ENCODE measurements at places on chromosomes 5 and 9.

DNA sequence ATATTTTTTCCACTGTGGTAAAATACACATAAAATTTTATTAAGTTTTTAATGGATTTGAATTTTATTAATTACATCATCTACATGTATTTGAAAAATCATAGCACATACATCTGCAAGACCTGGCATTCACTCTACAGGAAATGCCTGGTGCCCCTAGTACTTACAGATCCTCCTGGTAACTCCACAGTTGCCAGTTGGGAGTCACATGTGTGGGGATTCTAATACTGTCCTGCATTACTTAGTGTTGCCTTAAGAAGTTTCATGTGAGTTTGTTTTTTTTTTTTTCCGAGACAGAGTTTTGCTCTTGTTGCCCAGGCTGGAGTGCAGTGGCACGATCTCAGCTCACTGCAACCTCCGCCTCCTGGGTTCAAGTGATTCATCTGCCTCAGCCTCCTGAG, 18.1 kb downstream of the KDM3B start:
- DNase-seq = no peak

DNA sequence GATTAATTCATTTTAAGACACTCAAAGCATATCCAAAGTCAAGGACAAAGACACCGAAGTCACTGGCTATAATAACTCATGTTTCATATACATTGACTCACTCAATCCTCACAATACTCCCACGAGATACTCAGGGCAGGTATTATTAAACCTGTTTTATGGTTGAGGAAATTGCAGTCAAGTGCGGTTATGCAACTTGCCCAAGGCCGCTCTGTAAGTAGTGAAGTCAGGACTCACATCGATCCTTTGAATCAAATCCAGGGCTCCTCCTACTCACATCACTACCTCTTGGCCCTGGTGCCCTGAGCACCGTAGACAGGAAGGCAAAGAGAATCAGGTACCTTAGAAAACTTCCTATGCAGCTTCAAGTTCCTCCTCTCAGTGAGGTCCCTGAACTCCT, 87.8 kb upstream of the APC start:
- DNase-seq = no peak

DNA sequence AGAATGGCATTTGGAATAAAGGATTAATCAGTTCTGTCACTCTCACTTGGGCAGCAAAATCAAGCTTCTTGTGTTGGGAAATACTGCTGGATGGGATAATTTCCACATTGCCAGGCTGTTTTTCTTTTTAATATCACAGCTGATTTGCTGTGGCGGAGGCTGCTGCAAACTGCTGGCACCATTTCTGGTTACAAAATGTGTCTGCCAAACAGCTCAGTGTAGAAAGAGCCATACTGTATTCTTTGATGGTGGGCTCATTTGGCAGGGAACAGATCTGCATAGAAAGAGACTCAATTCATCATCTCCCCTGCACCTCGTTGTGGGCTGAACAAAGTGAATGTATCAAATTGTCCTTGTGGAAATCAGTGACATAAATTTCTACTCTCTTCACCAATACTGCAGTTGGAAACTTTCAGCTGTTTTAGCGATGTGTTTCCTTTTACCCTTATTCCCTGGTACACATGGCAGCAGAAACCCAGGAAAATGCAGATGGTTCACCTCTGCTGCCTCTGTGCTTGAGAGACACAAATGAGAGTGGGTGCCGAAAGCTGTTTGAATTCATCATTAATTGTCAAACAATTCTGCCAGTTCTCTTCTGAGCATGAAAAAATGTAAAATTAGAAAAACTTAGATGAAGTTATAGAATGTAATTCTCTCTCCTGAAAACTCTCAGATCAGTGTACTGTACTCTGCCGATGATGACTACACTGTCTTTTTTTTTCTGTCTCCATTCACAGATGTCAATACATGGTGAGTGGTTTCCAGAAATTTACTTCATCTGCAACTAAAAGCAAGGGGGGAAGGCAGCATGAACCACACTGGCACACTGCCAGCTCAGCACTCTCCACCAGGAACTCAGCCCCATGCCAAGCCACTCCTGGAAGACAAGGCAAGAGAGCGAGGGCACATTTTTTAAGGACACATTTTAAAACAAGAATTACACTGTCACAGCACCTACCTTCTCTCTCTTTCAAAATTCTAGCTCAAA, 75.0 kb downstream of the HMHB1 start:
- DNase-seq = no peak

DNA sequence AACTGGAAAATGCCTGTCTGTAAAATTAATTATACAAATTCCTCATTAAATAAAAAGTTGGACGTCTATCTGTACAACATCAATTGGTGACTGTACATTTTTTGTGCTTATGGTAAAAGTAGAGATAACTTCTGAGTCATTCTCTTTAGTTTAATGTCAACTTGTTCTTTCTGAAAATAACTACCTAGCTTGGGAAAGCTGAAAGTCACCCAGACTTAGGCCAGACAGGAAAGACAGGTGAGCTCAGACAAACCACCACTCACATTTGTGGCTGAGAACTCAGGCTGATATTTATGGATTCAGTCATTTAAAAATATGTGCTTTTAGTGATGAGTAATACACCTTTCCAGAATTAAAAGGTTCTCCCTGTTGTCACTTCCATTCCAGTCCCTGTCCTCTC, 31.9 kb upstream of the ENTREP1 start:
- no peak for DNase-seq

DNA sequence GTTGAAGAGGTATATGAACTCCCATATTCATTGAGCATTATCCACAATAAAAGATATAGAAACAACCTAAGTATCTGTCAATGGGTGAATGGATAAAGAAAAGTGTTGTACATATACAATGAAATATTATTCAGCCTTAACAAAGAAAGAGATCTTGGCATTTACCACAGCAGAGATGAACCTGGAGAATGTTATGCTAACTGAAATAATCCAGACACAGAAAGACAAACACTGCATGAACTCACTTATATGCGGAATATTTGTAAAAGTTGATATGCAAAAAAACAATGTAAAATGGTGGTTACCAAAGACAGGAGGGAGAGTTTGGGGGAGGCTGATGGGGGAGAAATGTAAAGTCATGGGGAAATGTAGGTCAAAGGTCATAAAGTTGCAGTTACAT, 278.7 kb downstream of the ZNF608 start:
- no peak for DNase-seq

GRCh38 chr5:123671711-123672456, 159.9 kb downstream of the CSNK1G3 start:
- DNase-seq = no peak

GRCh38 chr5:134784946-134785620, 26.5 kb downstream of the DDX46 start:
- DNase-seq = no peak

- no peak for DNase-seq
These were observed 464.7 kb downstream of the DMRT2 start for GRCh38 chr9:1514776-1515363.

GRCh38 chr5:110258460-110259216, 467.8 kb downstream of the TMEM232 start:
- DNase-seq = no peak

GRCh38 chr5:137231540-137231939, 267.6 kb downstream of the SPOCK1 start:
- no peak for DNase-seq

- peak; percentile 13 for DNase-seq
These were observed 1.5 kb upstream of the OLFM1 start for GRCh38 chr9:135085830-135086546.

GRCh38 chr9:115295734-115296133, 177.8 kb upstream of the TNC start:
- no peak for DNase-seq

DNA sequence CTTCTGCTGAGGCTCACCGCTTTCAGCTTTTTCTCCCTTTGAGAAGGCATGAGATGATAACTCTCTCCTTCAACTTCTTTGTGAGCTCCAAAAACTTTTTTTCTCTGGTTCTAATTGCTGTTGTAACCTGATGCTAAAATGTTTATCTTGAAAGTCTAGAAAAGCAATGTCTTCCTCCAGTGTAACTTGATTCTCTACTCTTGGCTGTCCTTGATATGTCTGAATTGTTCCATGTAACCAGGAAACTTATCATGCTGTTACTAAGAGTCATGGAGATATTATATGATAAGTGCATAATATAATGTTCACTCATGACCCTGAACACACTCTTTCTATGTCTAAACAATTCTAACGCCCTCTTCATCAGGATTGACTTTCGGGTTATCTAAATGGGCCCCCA, 128.0 kb upstream of the ABCA1 start:
- DNase-seq = no peak

GRCh38 chr5:13553896-13554295, 390.6 kb downstream of the DNAH5 start:
- DNase-seq = no peak

GRCh38 chr9:121399126-121399882, 29.3 kb upstream of the STOM start:
- DNase-seq = no peak

GRCh38 chr5:43564289-43564850, 7.5 kb upstream of the PAIP1 start:
- no peak for DNase-seq

DNA sequence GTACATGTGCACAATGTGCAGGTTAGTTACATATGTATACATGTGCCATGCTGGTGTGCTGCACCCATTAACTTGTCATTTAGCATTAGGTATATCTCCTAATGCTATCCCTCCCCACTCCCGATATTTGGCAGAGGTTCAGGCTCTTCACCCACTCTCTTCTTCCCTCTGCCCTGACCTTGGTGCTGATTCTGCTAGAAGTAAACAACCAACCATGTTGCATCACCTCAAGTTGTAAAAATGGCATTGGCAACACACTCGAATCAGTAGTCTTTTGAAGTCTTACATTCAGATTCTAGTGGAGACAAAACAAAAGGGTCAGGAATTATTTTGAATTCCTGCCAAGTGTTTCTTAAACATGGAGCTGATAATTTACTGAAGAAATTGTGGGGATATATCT, 40.0 kb downstream of the PRR16 start:
- DNase-seq = no peak

GRCh38 chr5:98793223-98793622, 19.8 kb downstream of the RGMB start:
- DNase-seq = no peak

DNA sequence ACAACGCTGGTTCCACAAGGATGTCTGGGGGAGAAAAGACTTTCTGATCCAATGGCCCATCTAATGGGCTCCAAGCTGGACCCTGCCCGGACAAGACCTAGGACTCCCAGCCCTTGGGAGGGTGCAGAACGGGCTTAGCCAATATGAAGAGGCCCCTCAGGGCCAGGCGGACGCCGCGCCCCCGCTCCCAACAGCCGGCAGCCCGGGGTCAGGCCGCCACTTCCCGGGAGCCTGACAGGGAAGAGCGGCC, 493 bp downstream of the P4HA2 start:
- no peak for DNase-seq

- DNase-seq = no peak
These were observed 7.1 kb downstream of the SPRY4 start for GRCh38 chr5:142317753-142318152.

DNA sequence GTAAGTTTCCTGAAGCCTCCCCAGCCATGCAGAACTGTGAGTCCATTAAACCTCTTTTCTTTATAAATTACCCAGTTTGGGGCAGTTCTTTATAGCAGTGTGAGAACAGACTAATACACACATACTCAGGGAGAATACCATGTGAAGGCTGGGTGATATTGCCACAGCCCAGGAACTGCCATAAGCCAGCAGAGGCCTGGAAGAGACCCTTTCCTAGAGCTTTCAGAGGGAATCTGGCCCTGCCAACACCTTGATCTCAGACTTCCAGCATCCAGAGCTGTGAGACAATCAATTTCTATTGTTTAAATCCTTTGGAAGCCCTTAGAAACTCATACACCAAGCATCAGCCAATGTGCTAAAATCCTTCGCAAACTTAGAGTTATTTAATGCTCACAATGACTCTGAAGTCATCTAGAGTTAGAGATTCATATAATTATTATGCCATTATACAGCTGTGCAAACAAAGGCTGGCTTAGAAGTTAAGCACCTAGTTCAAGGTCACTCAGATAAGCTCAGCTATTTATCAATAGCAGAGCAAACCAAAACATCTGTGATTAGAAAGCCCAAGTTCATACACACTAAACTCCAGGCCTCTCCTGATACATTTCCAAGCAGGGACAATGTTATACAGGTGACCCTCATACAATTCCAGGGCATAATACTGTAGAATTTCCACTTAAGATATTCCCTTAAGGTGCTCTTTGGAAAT, 531.8 kb upstream of the DAP start:
- no peak for DNase-seq

- DNase-seq = no peak
These were observed 12.2 kb upstream of the OBP2B start for GRCh38 chr9:133221177-133221809.

DNA sequence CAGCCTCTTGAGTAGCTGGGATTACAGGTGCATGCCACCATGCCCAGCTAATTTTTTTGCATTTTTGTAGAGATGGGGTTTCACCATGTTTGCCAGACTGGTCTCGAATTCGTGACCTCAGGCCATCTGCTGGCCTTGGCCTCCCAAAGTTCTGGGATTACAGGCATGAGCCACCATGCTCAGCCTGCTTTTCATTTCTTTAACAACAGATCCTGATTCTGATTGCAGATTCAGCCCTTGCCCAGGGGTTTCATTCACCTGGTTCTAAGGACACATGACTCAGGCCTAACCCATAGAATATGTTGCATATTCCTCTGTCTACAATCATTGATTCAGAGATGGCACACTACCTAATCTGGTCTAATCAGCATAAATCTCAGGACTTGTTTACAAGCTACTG, 56.1 kb upstream of the CCDC112 start:
- no peak for DNase-seq

- DNase-seq = no peak
These were observed 27.9 kb upstream of the ALDH1A1 start for GRCh38 chr9:72980600-72981265.

- no peak for DNase-seq
These were observed 25.6 kb downstream of the TMEFF1 start for GRCh38 chr9:100498592-100498991.

DNA sequence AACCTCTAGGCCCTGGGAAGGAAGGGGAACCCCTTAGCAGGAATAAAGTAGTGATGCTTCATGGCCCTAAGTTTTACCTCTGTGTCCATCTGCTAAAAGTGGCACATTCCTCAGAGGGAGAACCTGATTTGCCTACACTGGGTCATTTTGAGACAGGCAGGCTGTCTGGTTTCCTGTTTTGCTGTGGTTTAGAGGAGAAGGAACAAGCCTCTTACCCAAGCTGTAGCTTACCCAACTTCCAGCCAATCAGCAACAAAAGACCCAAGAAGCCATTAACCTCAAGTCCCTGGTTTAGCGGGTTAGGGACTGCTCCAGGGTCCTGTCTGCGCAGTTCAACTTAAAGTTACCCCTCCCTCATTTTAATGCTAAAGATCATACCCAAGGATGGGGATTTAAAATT, 411.0 kb downstream of the MAT2B start:
- no peak for DNase-seq
